NCI-H345 (cell line): ENCODE measurements at places on chromosomes 6 and 20.

GRCh38 chr20:56859801-56860261, 230.7 kb downstream of the TFAP2C start:
- DNase-seq = no peak

- peak; percentile 27 for DNase-seq
Observed at GRCh38 chr6:99603421-99604165, 3.0 kb upstream of the PRDM13 start.

- peak; percentile 70 for DNase-seq
Observed at GRCh38 chr20:50590348-50590664, 80.1 kb downstream of the PTPN1 start.

- DNase-seq = no peak
Observed at GRCh38 chr6:82702574-82702973, 339.0 kb downstream of the TPBG start.

- DNase-seq = no peak
Observed at GRCh38 chr6:106939848-106940247, 34.7 kb downstream of the CD24 start.

DNA sequence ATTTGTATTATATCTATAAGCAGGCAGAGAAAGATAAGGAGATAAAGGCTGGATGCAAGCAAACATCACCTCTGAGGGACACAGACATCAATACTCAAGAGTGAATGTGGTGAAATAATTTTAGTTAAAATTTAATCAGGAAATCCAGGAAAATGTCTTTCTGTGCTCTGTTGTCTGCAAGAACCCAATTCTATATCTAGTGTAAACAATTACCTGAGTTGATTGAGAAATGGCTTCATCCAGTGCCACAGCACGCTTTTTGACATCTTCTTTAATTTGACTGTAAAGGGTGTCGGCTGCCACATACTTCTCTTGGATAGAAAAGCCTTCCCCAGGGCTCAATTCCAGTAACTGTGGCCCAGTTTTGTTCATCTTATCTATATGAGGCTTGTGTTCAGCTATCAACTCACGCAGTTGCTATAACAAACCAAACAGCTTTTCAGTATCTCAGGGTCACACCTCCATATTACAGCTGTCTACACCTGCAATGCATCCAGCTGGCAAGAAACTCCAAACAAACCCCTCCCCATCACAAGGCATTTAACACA, 131.6 kb downstream of the DST start:
- no peak for DNase-seq

GRCh38 chr6:167856999-167857660, 30.4 kb downstream of the AFDN start:
- DNase-seq = no peak

GRCh38 chr20:15199698-15200097, 862.3 kb upstream of the FLRT3 start:
- DNase-seq = no peak
